ENCODE measurements at places on chromosomes 6 and 20.
A peak's percentile ranks its signal among the peaks of the same experiment; 100 is the strongest.

- no peak for DNase-seq
Measured at GRCh38 chr6:56904068-56904467, 50.8 kb upstream of the BEND6 start.

GRCh38 chr20:51529081-51529681, 13.3 kb downstream of the NFATC2 start:
- DNase-seq, result no peak

- DNase-seq, result no peak
Measured at GRCh38 chr20:15289337-15289736, 951.9 kb upstream of the FLRT3 start.

DNA sequence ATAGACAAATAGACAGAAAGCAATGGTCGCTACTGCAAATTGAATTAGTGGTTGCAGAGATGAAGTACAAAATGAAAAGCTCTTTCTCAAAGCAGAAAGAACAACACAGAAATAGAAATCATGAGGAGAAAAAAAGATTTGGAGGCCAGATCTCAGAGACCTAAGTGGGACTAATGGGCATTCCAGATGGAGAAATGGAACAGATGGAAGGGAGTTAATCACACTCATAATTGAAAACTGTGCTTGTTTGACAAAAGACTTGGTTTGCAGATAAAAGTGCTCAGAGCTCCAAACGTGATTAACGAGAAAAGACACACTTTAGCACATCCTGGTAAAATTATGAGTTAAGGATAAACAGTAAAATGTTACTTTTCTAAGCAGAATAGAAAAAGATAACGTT, 58.1 kb upstream of the SNRPB2 start:
- no peak for DNase-seq

- no peak for DNase-seq
Measured at GRCh38 chr6:3292431-3293197, 33.9 kb downstream of the PSMG4 start.

DNA sequence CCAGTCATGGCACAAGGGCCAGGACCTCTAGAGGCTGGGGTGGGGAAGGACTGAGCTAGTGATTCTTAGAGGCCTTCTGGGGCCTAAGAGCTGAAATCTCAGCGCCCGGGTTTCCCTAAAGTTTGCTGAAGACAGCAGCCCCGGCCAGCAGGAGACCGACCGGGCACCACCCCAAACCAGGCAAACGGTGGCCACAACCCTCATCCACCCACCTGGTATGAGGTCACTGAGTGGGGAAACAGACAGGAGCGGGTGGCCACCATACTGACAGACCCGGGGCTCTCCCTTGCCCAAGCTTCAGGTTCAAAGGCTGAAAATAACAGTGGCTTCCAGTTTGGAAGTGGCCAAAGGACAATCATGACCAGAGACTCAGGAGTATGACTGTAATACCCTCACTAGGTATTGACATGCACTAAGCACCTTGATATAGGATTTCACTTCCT, 35.0 kb upstream of the ID1 start:
- no peak for DNase-seq

DNA sequence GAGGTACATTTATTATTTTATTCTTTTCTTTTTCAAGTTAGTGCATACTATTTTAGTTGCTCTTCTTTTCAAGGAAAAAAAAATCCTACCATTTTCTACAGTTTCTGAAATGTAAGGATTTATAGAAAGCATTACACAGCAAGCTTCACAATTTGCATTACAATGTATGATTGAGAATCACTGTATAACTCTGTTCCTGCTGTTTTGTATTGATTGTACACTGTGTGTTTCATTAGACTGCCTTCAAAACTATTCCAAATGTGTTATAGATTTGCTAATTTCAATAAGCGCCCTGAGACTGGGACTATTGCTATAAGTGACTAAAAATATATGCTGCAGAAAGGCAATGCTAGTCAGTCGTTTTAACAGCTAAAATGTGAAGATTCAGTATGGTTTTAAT, 479.7 kb upstream of the EYS start:
- no peak for DNase-seq

DNA sequence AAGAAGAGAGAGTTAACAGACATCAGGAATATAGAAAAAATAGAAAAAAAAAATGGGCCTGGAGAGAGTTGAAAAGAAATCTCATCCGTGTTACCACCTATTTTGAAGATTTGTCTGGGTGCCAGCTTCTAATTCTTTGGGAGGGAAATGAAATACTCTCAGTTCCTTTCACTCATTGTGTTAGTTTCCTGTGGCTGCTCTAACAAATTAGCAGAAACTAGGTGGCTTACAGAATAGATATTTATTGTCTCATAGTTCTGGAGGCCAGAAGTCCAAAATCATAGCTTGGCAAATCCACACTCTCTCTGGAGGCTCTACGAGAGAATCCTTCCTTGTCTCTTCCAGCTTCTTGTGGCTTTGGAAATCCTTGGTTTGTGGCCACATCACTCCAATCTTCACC, 225.1 kb upstream of the BTBD3 start:
- no peak for DNase-seq

- DNase-seq, result no peak
Measured at GRCh38 chr20:57438552-57438951, 47.4 kb downstream of the RBM38 start.

DNA sequence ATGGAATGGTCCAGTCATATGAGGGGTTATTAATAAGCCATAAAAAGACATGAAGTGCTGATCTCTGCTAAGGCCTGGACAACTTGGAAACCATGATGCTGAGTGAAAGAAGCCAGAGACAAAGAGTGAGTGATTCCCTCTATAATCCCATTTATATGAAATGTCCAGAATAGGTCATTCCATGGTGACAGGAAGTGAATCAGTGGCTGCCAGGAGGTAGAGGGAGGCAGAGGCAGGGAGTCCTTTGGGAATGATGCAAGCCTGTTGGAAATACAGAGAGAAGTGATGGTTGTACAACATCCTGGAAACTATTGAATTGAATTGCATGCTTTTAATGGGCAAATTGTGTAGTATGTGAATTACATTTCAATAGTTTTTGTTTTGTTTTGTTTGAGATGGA, 26.4 kb downstream of the ANKRD60 start:
- no peak for DNase-seq

- no peak for DNase-seq
Measured at GRCh38 chr20:48942730-48943129, 21.2 kb downstream of the ARFGEF2 start.

- DNase-seq, result no peak
Measured at GRCh38 chr20:64112691-64113443, 5.5 kb upstream of the NPBWR2 start.

GRCh38 chr20:41154436-41155176, 17.3 kb downstream of the PLCG1 start:
- DNase-seq, result no peak

- no peak for DNase-seq
Measured at GRCh38 chr6:128271527-128271926, 248.9 kb downstream of the PTPRK start.

GRCh38 chr6:105799056-105799455, 287.1 kb upstream of the PRDM1 start:
- DNase-seq, result peak; percentile 27

DNA sequence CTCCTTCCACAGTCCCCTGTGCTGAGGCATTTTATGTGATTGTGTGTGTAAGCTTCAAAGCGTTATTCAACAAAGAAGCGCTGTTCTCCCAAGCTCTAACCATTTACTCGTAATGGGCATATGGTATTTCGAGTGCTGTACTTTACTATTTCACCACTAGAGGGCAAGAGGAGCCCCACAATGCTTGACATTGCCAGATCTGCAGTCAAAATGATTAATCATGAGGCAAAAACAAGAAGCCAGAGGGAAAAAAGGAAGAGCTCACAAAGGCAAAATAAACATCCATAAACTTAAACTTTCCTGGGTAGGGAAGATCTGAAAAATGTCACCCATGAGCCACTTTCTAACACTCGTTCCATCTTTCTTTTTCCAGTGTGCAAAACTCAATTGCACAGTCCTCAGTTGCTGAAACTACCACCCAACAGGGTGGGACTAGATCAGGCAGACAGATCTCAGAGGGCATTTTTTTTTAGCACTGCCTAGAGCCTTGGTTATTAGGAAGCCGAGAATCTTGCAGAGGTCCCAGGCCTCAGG, 215.0 kb upstream of the PLCB4 start:
- no peak for DNase-seq

- no peak for DNase-seq
Measured at GRCh38 chr6:51203504-51203903, 384.8 kb downstream of the TFAP2B start.

GRCh38 chr6:107612762-107613415, 123.0 kb downstream of the SOBP start:
- no peak for DNase-seq

DNA sequence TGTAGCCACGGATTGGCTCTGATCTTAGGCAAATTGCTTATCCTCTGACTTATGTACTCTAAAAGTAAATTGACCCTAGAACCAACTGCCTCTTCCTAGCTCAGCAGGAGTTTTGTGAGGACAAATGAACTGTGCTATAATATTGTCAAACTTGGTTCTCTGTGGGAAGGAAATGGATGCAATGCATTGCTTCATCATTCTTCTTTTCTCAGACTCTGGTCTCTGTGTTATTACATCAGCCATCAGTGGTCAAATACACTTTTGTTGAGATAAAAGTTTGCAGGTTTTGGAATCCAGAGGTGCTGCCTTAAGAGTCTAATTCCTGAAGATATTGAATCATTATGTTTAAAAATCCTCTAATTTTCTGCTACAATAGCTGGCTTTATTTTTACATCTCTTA, 64.9 kb downstream of the SLC24A3 start:
- DNase-seq, result no peak

DNA sequence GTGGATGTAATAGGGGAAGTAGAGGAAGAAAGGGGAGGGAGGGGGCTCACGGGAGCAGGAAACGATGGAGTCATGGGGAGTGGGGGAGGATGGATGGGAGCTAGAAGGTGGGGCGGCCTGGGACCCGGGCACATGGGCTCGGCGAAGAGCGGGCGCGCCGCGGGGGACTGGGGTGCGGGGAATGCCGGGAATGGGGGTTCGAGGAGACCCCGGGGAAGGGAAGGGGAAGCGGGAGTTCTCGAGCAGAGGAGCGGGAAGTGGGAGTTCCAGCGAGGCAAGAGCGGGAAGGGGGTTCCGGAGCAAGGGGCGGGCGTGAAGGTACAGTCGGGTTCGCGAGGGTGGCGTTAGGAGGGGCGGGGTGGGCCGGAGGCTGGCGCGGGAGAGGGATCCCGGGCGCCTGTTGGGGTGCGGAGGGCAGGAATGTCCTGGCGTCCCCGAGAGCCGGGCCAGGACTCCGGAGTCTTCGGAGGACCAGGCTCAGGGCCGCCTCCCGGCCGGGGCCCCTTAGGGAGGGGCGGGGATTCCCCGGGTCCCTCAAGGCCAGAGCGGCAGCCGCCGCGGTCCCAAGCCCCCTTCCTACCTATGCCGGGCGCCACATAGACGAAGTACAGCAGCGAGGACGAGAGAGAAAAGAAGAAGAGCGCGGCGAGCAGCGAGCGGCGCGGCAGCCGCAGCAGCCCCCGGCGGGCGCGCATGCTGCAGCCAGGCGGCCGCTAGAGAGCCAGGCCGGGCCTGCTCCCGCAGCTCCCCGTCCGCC, 504 bp downstream of the B4GALT5 start:
- DNase-seq, result no peak

DNA sequence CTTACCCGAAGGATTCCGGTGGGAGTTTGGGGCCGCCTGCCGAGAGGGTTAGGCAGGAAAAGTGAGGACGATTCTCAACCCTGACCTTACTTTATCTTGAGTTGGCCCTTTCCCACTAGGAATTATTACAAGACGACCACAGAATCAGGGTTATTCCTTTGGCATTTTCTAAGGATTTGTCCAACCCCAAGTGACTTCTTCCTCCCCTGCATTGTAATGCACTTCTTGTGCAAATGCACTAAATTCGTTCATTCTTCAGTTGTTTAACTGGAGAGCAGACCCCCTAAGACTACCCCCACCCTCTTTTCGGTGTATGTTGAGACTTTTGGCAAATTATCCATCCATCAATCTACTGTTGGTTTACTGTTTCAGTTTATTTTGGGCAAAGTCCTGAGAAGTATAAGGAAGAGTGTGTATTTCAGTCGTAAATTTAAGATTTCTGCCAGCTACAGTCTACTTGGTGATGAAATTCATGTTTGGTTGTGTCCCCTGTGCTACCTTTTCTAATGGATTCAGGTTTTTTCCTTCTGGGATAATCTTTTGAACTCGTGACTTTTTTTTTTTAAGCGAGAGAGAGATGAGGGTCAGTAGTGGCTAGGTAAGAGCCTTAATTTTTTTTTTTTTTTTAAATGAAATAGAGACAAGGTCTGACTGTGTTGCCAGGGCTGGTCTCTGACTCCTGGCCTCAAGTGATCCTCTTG, 611 bp upstream of the TMEM217 start:
- no peak for DNase-seq

DNA sequence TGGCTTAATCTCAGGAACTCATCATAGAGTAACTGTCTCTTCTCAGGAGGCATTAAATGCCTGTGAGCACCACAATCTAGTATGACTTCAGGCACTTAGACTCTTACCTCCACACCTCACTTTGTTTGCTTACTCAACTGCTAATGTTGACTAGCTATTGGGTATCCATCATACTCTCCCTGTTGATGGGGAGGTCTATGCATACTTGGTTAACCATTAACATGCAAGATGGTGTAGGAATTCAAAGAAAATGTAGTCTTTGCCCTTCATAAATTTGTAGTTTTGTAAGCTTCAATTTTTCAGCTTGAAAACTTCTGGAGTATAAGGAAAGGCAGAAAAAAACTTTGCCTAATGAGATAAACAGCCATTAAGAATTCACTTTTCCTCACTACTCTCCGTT, 501.0 kb upstream of the MARCKS start:
- DNase-seq, result no peak

DNA sequence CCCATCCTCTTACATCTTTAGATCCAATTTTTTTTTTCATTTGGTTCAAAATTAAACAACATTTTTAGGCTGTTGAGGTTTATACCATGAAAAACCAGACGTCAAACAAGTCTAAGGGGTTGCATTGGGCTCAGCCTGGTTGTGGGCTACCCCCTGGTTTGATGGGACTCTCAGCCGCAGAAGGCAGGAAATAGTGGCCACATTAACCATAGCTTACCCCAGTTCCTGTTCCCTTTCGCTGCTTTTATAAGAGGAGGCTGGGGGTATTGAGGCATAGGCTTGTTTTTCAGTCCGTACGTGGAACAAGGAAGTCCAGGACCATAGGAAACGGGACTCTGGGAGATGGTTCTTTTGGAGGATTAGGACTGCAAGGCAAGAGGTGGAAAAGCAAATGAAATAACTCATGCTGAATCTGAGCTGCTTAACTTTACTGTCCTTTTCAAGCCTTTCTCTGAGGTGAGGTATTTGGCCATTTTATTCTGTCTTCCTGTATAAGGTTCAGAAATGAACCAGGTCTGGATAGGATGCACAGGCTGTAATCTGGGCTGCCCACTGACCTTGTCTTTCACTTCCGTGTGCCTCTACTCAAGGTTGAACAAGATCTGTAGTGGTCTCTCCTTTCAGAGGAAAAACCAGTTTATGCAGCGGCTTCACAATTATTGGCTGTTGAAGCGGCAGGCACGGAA, 7.7 kb downstream of the BRPF3 start:
- DNase-seq, result peak; percentile 82
